ENCODE measurements at places on chromosomes 12 and 14. TPM values are rescaled to one million over a fixed set of nuclear protein-coding genes. Genes with fewer than 3 reads are reported as not detected.

- no peak for ATAC-seq
- H3K4me3 ChIP-seq = no peak overlapping the region
- H3K4me1 ChIP-seq = no peaks in the 10 kb centered on the region
- no peaks in the 10 kb centered on the region for H3K27me3 ChIP-seq
- H3K27ac ChIP-seq = no peak overlapping the region
- no peaks in the 10 kb centered on the region for H3K36me3 ChIP-seq
Observed at GRCh38 chr12:29310899-29311298, 70.1 kb downstream of the ERGIC2 start.

Gene SPPL3
- total RNA-seq = 33.7 TPM

Gene SDR9C7
- not detected for total RNA-seq

DNA sequence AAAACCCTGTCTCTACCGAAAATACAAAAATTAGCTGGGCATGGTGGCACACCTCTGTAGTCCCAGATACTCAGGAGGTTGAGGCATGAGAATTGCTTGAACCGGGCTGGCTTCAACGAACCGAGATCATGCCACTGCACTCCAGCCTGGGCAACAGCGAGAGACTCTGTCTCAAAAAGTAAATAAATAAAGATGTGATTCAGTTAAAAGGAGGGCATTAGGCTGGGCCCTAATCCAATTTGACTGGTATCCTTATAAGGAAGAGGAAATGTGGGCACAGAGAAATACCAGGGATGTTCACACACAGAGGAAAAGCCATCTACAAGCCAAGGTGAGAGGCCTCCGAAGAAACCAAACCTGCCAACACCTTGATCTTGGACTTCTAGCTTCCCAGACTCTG lies 10.1 kb upstream of the DCAF4 start:
- no peak overlapping the region for H3K4me3 ChIP-seq
- no peak overlapping the region for H3K27ac ChIP-seq
- ATAC-seq = no peak
- no peaks in the 10 kb centered on the region for H3K4me1 ChIP-seq
- no peaks in the 10 kb centered on the region for H3K36me3 ChIP-seq
- peaks cover 5% of the 10 kb centered on the region for H3K27me3 ChIP-seq

Gene MANSC4
- total RNA-seq = not detected

GRCh38 chr14:104749111-104749649 lies 3.8 kb upstream of the SIVA1 start:
- no peak overlapping the region for H3K27ac ChIP-seq
- H3K4me1 ChIP-seq = peaks cover 11% of the 10 kb centered on the region
- no peak for ATAC-seq
- H3K36me3 ChIP-seq = peaks cover 12% of the 10 kb centered on the region
- H3K27me3 ChIP-seq = no peaks in the 10 kb centered on the region
- H3K4me3 ChIP-seq = no peak overlapping the region

- no peak within 1 kb of the TSS for H3K27ac ChIP-seq
- ATAC-seq = peak; percentile 61
- no peaks in the 10 kb centered on the region for H3K4me1 ChIP-seq
- peak within 1 kb of the TSS; percentile 61 for H3K4me3 ChIP-seq
- no peaks in the 10 kb centered on the region for H3K36me3 ChIP-seq
- peaks cover 35% of the 10 kb centered on the region for H3K27me3 ChIP-seq
Observed at GRCh38 chr12:88580051-88580871, at the start of gene KITLG. TSS of gene KITLG (minus strand) at chr12:88580471. CDS start at chr12:88580278, 193 bp downstream.

DNA sequence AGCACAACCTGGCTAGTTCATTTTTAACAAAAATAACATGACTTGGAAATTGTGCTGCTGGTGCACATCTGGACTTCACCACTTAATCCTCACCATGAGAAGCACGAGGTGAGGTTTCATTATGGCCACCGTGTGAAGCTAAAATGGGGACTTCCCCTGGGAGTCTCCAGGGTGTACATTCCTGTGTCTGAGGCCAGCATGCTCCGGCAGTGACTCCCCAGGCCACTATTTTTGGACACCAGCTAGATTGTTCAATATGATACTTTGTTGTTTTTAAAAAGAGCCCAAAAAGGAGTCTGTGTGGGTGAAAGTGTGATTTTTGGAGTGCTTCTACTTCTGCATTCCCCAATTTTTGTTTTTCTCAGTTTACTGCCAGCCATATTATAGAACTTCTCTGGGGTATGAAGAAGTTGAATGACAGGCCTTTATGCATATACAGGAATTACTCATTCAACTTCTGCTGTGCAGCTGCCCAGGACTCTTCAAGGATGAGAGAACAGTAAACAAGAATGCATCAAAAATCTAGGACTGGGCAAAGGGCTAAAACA lies 16.9 kb upstream of the AICDA start:
- H3K36me3 ChIP-seq = no peaks in the 10 kb centered on the region
- ATAC-seq = peak; percentile 23
- no peak overlapping the region for H3K4me3 ChIP-seq
- H3K27me3 ChIP-seq = peaks cover 9% of the 10 kb centered on the region
- H3K27ac ChIP-seq = no peak overlapping the region

Gene KERA
- not detected for total RNA-seq

- H3K27me3 ChIP-seq = no peaks in the 10 kb centered on the region
- H3K36me3 ChIP-seq = no peaks in the 10 kb centered on the region
- ATAC-seq = no peak
- H3K4me1 ChIP-seq = no peaks in the 10 kb centered on the region
- H3K27ac ChIP-seq = no peak overlapping the region
Observed at GRCh38 chr14:100030452-100031153, 34.6 kb upstream of the EVL start.

- peaks cover 15% of the 10 kb centered on the region for H3K4me1 ChIP-seq
- peak; percentile 61 for ATAC-seq
- no peaks in the 10 kb centered on the region for H3K36me3 ChIP-seq
- H3K4me3 ChIP-seq = peak overlapping the region; percentile 83
Observed at GRCh38 chr12:49622501-49623141, 740 bp upstream of the PRPF40B start.

- H3K36me3 ChIP-seq = peaks cover 83% of the 10 kb centered on the region
- H3K4me3 ChIP-seq = no peak overlapping the region
- H3K27ac ChIP-seq = peak overlapping the region; percentile 26
- no peaks in the 10 kb centered on the region for H3K27me3 ChIP-seq
Observed at GRCh38 chr14:101920271-101920670, 44.1 kb upstream of the DYNC1H1 start.

DNA sequence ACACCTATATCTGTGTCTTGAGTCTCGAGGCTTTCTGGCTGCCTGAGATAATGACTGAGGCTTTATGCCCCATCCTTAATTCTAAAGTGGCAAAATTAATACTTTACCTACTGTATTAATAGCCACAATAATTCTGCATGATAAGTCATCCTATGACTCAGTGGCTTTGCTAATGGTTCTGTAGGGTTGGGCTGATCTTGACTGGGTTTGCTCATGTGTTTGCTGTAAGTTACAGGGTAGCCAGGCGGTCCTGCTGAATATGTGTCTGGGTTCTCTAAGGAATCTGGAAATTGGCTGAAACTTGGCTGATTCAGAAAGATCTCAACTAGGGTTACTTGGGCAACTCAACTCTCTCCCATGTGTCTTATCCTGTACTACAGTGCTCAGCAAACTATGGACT lies 21.7 kb downstream of the MGST1 start:
- no peaks in the 10 kb centered on the region for H3K36me3 ChIP-seq
- no peak for ATAC-seq
- H3K27me3 ChIP-seq = no peaks in the 10 kb centered on the region
- no peak overlapping the region for H3K4me3 ChIP-seq
- no peaks in the 10 kb centered on the region for H3K4me1 ChIP-seq
- H3K27ac ChIP-seq = no peak overlapping the region

DNA sequence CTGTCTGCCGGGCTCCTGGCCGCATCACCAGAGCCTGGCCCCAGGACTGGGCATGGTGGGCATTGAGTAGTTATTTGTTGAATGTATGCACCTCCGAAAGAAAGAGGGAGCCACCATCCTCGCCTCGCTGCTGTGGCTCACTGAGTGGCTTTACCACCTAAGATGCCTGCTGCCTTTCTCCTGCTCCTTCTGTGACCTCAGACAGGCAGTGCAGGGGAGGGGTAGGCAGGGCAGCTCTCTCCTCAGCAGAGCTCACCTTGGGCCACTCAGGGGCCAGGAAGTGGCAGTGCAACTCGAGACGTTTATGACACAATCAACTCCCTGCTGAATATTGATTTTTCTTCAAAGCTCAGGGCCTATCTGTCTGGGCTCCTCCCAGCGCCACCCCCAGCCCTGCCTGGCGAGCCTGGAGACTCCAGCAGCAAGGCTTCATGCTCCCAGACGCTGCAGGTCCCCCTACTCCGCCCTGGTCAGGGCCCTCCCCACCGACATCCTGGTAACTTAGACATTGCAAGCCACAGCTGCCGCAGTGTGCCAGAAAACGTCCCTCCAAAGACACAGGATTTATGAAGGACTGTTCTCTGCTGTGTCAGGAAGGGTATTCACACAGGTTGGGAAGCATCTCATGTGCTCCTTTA lies 84.3 kb upstream of the DIO3 start:
- H3K36me3 ChIP-seq = no peaks in the 10 kb centered on the region
- H3K4me3 ChIP-seq = no peak overlapping the region
- H3K27me3 ChIP-seq = peaks cover 14% of the 10 kb centered on the region

GRCh38 chr14:59474172-59474571 lies 9.0 kb upstream of the GPR135 start:
- no peak overlapping the region for H3K4me3 ChIP-seq
- no peak overlapping the region for H3K27ac ChIP-seq
- H3K4me1 ChIP-seq = no peaks in the 10 kb centered on the region
- no peaks in the 10 kb centered on the region for H3K27me3 ChIP-seq
- peaks cover 53% of the 10 kb centered on the region for H3K36me3 ChIP-seq

DNA sequence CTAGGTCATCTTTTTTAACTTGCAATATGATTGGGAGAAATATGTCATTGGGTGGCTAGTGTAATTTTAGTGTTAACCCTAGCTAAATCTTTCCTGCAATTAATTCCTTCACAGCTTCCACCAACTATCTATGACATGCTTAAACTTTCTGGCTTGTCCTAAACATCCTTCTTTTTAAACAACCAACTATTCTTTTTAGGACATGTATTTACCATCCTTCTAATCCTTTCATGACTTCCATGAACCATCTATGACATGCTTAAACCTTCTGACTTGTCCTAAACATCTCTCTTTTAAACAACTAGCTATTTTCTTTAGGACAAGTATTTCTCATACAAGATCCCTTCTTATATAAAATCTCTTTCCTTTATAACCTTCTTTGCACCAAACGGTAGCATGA lies 179.6 kb upstream of the PDZRN4 start:
- no peak for ATAC-seq
- H3K27ac ChIP-seq = no peak overlapping the region
- no peak overlapping the region for H3K4me3 ChIP-seq
- no peaks in the 10 kb centered on the region for H3K36me3 ChIP-seq

DNA sequence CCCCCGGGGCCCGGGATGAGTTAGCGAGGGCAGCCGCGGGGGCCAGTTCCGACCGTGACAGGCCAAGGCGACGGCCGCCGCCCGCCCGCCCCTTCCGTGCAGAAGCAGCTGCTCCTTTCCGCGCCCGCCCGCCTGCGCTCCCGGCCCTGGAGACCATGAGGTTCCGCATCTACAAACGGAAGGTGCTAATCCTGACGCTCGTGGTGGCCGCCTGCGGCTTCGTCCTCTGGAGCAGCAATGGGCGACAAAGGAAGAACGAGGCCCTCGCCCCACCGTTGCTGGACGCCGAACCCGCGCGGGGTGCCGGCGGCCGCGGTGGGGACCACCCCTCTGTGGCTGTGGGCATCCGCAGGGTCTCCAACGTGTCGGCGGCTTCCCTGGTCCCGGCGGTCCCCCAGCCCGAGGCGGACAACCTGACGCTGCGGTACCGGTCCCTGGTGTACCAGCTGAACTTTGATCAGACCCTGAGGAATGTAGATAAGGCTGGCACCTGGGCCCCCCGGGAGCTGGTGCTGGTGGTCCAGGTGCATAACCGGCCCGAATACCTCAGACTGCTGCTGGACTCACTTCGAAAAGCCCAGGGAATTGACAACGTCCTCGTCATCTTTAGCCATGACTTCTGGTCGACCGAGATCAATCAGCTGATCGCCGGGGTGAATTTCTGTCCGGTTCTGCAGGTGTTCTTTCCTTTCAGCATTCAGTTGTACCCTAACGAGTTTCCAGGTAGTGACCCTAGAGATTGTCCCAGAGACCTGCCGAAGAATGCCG lies 699 bp downstream of the MGAT2 start:
- peaks cover 99% of the 10 kb centered on the region for H3K36me3 ChIP-seq
- H3K4me3 ChIP-seq = peak overlapping the region; percentile 95
- peak overlapping the region; percentile 99 for H3K27ac ChIP-seq
- peak; percentile 7 for ATAC-seq
- H3K27me3 ChIP-seq = no peaks in the 10 kb centered on the region
- peaks cover 19% of the 10 kb centered on the region for H3K4me1 ChIP-seq

Gene PLEKHH1
- 0.17 TPM for total RNA-seq

Gene EML1
- 0.54 TPM for total RNA-seq

Gene RFX4
- total RNA-seq = not detected

- H3K4me3 ChIP-seq = no peak overlapping the region
- peaks cover 29% of the 10 kb centered on the region for H3K27me3 ChIP-seq
- no peak for ATAC-seq
- no peaks in the 10 kb centered on the region for H3K36me3 ChIP-seq
Observed at GRCh38 chr12:2290091-2290490, 237.3 kb downstream of the CACNA1C start.

DNA sequence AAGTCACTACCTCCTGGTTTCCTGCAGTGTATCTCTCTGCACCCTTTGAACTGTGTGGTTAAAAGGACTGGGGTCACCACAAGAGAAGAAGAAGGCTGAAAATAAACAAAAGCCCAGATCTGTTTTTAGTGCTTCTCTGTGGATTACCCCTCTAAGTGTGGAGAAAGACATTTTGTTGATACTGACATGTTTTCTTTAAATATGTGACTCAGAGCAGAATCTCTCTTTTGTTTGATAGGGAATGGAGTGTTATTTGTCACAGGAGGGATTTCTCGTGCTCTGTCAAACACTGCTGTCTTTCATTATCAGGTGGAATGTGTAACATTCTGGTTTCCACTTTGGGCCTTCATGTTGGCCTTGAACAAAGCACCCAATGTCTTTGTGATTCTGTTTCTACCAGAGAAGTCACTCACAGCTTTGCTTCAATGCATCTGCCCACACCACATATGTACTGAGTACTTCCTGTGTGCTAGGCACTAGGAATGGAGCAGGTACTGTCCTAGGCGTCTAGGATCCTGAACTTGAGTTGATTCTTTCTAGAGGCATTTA lies 82.1 kb downstream of the PLXNC1 start:
- peak overlapping the region; percentile 40 for H3K4me3 ChIP-seq
- H3K36me3 ChIP-seq = peaks cover 34% of the 10 kb centered on the region
- peak; percentile 58 for ATAC-seq
- peaks cover 6% of the 10 kb centered on the region for H3K4me1 ChIP-seq
- H3K27ac ChIP-seq = peak overlapping the region; percentile 61

GRCh38 chr12:51910168-51910567 lies 2.9 kb downstream of the ACVRL1 start:
- peaks cover 20% of the 10 kb centered on the region for H3K27me3 ChIP-seq
- no peak overlapping the region for H3K27ac ChIP-seq
- no peak for ATAC-seq
- no peaks in the 10 kb centered on the region for H3K36me3 ChIP-seq
- H3K4me1 ChIP-seq = no peaks in the 10 kb centered on the region

All from activated T-helper 17 cell treated with anti-CD3 and anti-CD28 coated beads, Interleukin-2, amount 50 U/mL, for 72 hours (primary cell).